ENCODE measurements at places on chromosomes 5 and 9.

DNA sequence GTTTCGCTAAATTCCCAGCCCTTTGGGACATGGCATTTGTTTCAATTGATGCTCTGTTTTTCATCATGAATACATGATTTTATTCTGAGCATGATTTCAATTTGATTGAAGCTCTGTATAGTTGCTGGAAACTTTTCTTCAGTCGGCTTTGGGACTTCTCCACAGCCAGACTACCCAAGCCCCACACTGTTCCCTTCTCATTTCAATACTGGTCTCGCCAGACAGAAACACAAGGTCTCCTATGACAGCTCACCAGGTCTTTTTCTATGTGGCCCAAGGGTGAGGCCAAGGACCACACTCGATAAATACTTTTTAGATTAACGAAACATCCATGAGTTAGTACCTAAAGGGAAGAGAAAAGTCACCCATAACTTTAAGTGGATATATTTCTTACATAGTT is 132.2 kb downstream of the ARL15 start:
- DNase-seq, result no peak

DNA sequence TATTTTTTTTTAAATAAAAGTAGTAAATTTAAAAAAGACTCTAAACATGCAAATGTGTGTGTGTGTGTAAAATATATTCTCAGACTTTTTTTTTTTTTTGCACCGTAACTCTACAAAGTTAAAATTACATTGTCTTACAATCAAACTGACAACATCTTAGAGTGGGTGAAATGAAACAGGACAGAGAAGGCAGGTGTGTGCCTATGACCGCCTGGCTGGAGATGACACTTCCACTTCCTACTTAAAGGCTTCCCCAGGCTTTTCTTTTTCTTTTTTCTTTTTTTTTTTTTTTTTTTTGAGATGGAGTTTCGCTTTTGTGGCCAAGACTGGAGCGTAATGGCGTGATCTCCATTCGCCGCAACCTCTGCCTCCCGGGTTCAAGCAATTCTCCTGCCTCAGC is 2.7 kb upstream of the AK1 start:
- no peak for DNase-seq

DNA sequence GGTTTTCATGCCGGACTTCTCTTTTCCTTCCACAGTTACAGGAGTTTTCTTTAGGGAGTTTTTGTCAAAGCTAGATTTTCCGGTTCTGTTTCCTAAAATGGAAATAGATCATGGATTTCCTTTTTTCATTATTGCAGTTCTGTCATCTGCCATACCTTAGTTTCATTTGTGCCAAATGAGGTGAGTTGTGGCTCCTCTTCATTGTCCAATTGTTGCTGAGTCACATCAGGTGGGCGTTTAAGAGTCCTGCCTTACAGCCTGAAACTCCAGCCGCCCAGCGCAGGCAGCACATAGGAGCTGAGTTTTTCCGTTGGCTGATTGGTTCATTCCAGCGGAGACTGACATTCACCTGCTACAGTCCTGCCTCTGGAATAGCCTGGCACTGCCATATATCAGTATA is 14.1 kb downstream of the SLC25A25 start:
- no peak for DNase-seq

DNA sequence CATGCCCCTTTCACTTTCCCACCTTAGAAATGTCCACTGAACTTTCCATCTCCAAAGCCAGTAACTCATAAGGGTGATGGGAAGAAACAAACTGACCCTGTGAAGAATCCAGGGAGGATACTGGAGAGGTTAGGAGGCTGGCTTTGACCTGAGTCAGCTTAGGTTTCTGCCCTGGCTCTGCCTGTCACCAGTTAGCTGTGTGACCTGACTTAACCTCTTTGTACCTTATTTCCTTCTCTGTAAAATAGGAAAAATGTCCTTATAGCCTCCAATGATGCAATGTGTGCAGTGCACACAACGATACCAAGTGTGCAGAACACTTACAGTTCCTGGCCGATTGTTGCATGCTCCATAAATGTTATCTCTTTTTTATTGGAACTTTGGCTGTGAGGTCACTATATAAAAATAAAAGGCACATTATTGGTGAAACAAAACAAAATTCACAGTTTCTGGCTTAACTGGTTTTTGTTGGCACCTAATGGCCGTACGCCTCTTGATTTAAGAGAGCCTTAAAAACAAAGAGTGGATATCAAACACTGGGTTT is 37.8 kb downstream of the GABRP start:
- no peak for DNase-seq
